NK-92 treated with Interleukin-12 subunit alpha and Interleukin-12 subunit beta, amount 100 ng/mL, for 24 hours (cell line): ENCODE measurements at places on chromosomes 6 and 20.

DNA sequence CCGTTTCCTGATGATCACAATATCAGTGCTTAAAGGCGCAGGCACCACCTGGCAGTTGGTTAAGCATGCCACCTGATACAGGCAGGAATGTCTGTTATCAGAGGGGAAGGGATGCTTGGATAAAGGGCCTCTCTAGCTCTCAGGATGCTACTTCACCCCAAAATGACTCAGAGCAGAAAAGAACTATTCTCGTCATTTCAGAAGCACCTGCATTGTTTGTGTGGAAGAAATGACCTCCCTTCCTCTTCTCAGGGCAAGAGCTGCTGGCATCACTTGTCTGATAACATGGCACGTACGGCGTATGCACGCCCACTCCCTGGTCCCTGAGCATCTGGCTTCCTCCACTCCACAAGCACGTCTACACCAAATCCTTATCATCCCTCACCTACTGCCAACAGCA lies 47.3 kb downstream of the ATP9A start:
- DNase-seq = no peak

GRCh38 chr6:137816133-137816579 lies 50.9 kb upstream of the TNFAIP3 start:
- DNase-seq = no peak

- DNase-seq = no peak
Observed at GRCh38 chr20:38937978-38938473, 11.8 kb downstream of the FAM83D start.

DNA sequence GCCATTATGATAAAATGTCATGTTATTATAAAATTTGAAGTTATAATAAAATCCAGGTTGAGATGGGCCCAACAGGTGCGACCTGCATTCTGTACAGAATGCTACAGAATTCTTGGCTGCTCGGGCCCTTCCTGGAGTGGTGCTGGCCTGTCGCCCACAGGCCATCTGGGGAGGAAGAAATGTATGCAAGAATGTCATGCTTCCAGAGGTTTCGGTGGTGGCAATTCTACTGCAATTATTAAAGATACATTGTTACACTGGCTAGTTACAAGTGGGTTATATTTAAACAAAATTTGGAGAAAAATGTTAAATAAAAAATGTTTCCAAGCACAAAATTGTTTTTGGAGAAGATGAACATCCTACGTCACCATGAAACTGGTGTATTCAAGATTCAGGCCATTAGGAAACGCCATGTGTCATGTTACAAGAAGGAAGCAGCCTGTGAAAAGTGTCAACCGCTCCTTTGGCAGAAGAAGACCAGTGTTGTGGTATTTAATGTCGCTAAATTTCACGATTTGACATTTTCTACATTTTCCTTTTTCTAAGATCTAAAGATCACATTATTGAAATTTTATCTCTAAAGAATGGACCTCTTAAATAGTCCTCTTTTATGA lies 7.1 kb downstream of the RAMACL start:
- DNase-seq = no peak

DNA sequence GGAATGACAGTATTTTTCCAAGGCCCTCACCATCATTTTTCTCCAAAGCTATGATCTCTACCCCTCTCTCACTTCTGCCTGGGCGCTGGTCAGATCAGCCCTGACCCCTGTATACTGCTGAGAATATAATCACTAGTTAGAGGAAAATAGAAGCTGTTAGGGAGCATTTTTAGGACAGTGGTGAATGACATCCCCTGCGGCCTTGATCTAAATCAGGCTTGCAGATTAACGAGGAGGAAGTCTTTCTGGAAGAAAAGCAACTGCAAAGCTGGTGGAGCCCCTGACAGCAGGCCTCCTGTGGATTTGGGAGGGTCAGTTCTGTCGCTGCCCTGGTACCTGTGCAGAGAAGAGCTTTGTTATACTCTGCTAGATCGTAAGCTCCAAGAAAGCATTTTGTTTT lies 107.9 kb downstream of the RPP40 start:
- DNase-seq = no peak

DNA sequence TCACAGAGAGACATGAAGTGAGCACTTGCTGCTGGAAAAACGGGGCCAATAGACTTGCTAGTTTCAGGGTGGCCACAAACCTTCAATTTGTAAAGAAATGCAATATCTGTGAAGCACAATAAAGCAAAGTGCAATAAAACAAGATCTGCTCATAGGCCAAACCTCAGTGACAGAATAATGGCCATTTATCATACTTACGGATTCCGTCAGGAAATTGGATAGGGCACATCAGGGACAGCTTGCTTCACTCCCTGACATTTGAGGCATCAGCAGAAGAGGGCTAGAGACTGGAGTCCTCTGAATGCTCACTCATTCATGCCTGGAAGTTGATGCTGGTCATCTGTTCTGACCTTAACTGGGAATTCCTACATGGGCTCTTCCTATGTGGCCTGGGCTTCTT lies 165.5 kb upstream of the OPRM1 start:
- no peak for DNase-seq

DNA sequence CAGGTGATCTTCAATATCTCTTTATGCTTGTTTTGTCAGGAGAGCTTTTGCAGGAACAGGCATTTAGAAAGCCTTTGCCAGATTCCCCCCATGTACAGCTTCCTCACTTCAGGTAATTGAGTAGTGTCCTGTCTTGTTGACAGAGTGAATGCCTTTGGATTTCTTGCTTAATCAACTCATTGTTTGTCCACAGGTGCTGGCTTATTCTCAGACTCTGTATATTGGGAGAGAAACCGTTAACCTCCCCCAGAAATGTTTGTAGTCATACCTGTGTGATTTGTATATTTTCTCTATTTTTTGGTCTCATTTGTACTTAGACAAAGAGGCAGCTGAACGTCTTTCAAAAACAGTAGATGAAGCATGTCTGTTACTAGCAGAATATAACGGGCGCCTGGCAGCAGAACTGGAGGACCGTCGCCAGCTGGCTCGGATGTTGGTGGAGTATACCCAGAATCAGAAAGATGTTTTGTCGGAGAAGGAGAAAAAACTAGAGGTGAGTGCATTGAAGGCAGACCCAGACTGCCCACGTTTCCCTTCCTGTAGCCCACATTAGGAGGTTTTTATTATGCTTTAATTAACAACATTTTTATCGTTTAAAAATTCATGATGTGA lies 32.3 kb downstream of the RPRD1B start:
- no peak for DNase-seq

DNA sequence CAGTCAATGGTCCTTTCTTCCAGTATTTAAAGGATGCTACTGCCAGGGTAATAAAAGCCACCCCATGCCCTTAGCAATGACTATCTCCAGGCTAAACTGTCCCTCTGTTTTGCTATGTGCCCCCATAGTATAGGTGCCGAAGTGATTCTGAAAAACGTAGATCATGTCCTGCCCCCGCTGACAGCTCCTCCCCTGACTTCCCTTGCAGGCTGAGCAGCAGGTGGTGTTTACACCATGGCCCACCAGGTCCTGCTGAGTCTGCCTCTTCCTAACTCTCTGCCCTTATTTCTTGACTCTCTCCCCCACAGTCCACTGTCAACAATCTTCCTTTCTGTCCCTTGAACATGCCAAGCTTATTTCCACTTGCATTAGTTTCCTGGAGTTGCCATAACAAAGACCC lies 352.5 kb upstream of the TSHZ2 start:
- DNase-seq = no peak

DNA sequence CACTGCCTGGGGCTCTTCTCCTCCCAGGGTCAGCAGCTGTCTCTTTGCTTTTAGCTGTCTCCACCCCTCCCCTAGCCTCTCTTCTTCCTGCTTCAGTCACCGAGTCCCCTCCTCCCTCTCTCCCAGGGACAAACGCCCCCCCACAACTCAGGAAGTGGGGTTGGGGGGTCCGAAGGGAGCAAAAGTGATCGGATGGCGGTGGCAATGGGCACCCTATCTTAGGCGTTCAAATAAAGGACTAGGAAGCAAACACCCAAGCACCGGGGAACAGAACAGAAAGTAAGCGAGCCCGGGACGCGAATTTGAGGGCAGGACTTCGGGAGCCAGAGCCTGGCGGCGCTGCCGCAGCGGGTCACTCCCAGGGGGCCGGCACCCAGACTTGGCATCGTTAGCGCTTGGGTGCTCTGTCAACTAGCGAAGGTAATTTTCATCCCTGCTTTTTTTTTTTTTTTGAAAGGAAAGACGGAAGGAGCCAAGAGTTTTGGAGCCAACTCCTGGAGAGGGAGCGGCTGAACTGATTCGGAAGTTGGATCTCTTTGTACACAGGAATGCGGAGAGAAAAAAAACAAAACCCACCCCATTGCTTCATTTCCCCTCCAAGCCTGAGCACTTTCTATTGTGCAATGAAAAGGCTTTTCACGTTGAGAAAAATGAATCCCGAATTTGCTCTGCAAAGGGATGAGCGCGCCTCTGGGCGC lies 815 bp upstream of the ITPR3 start:
- DNase-seq = no peak

GRCh38 chr20:16063881-16064280 lies 509.4 kb downstream of the KIF16B start:
- no peak for DNase-seq

GRCh38 chr20:52612046-52612632 lies 360.0 kb upstream of the TSHZ2 start:
- DNase-seq = no peak

DNA sequence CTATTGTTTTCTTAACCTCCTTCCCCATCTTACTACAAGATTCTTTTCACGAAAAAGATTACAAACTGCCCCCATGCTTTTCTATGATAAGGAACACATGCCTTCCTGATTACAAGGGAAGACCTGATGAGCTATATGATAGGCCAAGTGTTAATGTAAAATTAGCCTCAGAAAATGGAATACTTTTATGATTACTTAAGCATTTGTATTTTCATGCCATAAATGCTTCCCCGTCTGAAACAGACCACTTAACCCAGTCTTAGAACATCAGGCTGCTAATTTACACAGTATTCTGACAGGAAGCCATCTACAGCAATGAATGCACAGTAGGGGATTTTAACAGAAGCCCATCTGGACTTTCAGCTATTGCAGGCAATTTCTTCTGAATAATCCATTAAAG lies 274.9 kb downstream of the HAO1 start:
- DNase-seq = no peak

DNA sequence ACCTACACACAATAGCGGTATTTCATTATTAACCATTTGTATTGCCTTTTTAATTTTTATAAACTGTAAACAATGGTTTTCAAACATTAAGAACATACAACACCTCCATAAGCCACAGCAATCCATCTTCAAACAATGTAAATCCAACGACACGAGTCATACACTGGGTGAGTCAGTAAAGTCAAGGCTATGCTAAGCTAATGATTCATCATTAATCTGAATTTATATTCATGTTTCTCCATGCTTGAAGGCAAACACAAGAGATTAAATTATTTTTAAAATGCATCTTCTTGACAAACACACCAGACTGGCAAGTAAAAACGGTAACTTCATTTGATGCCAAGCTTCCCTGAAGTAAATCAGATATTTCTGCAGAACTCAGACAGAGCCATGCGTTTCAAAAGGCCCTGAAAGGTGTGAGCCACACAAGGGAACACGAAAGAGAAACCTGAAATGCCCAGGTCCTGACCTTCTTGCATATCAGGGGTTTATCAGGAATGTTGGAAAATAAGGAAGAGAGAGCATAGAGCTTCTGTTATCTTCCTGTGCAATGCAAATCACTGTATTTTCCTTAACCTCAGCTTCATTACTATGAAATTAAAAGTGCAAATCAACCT lies 162.5 kb downstream of the ALDH8A1 start:
- no peak for DNase-seq

DNA sequence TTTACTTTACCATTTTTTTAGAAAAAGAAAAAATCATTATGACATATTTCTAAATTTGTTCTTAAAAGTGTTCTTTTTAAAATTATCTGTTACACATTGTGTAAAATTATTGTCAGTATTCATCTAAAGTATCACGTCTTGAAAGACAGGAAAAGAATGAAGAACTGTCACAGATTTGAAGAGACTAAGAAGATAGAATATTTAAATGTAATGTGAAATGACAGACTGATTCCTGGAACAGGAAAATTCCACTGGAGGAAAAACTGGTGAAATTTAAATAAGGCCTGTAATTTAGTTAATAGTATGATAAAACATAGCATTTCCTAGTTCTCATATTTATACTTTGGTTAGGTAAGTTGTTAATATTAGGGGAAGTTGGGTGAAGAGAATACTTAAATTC lies 52.8 kb upstream of the RUNX2 start:
- no peak for DNase-seq

DNA sequence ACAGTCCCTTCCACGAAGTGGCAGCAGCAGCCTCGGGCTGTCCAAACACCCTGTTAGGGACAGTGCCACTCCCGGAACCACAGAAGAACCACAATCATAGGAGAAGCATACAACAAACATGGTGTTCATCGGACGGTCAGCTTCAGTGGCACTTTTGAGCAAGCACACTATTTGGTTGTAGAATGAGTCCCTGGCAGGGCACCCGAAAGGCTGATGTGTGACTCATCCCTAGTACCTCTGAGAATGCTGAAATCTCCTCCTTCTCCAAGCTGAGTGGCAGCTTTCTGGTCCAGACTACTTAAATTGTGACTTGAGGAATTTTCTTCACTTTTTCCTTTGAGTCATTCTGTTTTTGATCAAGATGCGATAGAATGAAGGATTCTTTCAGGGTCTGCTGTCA lies 282.5 kb downstream of the ESR1 start:
- DNase-seq = no peak

DNA sequence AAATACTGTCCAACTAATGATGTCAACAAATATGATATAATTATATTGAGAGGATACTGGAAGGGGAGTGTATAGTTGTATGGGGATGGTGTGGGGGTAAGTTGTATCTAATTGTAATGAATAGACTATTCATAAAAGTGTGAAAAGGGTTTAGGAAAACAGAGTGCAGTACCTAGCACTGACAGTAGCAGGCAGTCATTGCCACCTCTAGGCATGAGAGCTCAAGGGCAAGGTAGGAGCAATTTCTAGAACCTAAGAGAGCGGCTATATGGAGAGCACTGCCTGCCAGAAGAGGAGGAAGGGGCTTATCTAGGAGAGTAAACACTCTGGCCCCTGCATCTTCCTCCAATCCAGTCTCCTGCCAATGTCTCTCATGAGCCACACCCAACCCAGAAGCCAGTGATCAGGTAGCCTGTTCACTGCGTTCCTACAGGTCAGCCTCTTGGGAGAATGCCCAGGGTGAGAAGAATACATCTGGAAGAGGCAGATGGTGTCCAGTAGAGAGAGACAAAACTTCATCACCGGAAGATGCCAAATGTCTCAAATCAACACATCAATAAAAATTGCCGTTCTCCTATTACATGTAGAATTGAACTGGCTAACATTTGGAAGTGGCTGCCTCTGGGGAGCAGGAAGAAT lies 200.0 kb downstream of the LY86 start:
- no peak for DNase-seq

GRCh38 chr6:146896062-146896813 lies 297.5 kb downstream of the ADGB start:
- no peak for DNase-seq
